ENCODE measurements at places on chromosomes 3 and 15.
A peak's percentile ranks its signal among the peaks of the same experiment; 100 is the strongest.

DNA sequence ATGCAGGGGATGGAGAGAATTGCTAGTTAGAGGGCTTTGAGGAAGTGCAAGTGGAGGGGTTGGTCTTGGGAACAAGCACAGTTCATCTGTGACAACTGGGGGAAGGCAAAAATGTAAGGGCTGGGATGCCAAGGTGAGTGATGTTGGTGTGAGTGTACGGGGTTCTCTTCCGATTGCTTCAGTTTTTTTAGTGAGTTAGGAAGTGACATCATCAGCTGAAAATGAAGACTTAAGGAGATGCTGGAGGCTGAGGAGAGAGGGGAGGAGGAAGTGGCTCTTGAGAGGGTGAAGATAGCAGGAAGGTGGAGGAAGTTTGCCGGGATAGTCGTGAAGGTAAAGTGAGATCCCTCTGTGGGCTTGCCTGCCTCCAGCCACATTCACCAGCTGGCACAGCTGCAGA, 12.7 kb downstream of the TICRR start:
- DNase-seq: peak; percentile 31

GRCh38 chr15:71532994-71533393, 277.4 kb upstream of the NR2E3 start:
- DNase-seq: peak; percentile 75

DNA sequence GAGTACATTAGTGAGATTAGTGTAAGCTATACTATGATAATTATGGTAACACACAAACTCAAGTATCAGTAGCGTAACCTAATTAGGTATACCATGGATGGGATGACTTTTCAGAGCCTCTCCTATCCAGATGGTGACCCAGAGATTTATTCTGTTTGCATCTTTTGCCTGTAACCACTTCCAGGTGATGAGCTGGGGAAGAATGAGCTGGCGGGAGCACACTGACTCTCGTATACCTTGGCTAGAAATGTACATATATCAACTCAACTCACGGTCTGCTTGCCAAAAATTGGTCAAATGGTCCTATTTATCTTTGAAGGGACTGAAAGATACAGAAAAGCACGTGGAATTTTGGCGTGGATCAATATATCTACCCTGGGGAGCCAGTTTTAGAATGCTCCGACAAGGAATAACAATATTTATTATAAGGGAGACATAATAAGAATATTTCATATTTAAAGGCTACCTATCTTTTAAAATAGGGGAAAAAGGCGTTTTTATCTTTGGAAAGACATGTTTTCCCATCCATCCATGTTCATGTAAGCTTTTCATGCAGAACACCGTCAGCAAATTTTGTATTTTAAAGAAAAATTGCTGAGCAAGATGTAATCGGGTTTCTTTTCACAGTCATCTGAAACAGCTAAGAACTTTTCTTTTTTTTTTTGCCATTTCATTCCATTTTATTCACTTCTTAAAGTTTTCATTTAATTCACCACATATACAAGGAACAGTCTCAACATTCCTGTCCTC, 502.6 kb upstream of the CBLB start:
- DNase-seq: no peak

DNA sequence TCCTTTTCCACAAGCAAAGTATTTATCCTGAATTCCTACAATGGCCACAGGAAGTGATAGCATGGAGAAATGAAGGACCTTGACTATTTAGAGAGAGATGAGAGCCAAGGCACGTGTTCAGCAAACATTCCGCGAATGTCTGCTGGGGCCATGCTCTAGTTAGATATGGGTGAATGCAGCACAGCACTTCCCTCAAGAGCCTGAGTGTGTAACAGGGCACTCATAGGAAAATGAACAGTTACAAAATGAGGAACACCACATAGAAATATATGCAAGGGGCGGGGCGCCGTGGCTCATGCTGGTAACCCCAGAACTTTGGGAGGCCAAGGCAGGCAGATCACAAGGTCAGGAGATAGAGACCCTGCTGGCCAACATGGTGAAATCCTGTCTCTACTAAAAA, 406.9 kb downstream of the NR2F2 start:
- no peak for DNase-seq

- no peak for DNase-seq
Measured at GRCh38 chr3:46070595-46071093, 43.4 kb upstream of the XCR1 start.

DNA sequence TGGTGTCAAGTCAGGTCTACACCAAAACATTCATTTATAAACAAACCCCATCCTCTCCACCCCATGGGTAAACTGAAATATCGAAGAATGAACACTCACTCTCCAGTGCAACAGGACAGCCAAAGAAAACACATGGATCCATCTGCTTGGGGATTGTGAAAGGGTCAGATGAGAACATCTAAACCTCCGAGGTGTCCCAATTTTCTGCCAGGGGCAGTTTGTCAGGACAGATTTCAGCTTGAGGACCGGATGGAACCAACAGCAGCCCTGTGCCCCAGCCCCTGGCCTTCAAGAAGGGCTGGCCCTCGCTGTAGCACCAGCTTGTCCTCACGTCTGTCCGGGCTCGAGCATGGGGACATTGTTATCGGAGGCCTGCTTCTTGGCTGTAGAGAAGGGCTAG, 45.5 kb downstream of the PCSK6 start:
- no peak for DNase-seq

Data from fibroblast of villous mesenchyme (primary cell).